CD4-positive, alpha-beta T cell treated with Interleukin-6 at 100 ng/mL for 8 hours (primary cell): ENCODE measurements at places on chromosomes 4 and X.

DNA sequence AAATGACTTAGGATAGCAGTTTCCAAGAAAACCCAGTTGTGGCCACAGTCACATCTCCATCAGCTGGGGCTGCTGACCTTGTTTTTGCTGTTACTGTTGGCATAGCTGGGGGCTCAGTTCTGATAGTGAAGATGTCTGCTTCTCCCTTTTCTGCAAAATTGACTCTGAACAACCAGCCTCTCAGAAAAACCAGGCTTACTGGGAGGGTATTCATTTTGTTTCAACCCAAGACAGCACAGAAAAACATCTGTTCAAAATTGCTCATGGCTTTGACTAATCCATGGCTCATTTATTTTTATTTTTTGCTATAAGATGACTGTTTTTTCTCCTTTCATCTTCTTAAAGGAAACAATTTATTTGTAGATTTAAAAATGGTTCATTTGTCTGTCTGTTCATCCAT lies 53.1 kb downstream of the RASL11B start:
- DNase-seq: no peak

- no peak for DNase-seq
These were observed 413.8 kb downstream of the FAT4 start for GRCh38 chr4:125728568-125728967.

DNA sequence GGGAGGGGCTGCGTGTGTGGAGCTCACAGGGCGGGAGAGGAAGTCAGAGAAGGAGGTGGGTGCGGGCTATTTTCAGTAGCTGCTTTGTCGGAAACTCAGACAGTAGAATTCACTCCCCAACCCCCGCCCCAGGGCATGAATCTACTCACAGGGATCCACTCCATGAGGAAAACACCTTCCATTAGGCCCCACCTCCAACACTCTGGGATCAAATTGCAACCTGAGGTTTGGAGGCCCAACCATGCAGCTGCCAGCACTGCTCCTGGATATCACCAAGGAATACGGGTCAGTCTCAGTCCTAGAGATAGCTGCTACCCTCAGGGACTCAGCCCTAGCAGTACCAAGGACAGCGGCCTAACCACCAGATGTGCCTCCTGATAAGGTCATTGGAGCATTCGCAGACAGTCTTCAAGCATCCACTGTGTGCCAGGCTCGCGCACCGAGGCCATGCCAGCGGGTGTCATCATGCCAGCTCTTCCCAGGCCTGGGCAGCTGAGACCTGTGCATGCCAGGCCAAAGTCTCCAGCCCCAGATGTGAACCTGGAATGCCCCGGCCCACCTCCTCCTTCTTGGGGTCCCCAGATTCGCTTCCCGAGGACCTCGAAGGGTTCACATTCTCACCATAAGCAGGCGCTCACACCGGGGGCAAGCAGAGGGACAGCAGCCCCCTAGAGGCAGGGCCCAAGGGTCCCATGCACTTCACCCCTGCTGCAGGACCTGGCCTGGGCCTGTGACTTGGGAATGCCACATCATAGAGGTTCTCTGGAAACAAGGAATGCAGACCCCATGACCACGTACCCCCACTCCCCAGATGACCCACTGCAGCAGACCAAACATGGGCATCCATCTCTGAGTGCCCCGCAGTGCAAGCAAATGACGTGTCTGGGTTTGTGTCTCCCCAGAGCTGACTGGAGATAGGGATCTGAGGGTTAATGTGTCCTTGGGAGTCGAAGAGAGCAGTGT lies 102.3 kb downstream of the ADRA2C start:
- no peak for DNase-seq

GRCh38 chr4:146095091-146095690 lies 80.3 kb upstream of the LSM6 start:
- no peak for DNase-seq

DNA sequence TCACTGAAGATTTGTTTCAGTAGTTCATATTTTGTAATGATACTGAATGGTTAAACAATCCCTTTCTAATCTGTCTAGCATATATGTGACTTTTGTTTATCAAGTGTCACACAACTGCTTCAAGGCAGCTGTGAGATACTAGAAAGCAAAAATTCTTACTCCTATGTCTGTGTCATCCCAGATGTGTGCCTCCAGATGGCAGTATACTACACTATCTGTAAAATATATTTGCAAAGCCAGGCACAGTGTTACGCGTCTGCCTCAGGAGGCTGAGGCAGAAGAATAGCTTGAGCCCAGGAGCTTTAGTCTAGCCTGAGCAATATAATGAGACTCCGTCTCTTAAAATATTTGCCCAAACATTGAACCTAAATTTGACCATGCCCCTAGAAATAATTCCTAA lies 4.0 kb downstream of the NUDT10 start:
- peak; percentile 37 for DNase-seq

GRCh38 chrX:9758021-9758638 lies 7.5 kb downstream of the GPR143 start:
- no peak for DNase-seq

- peak; percentile 46 for DNase-seq
These were observed 12.4 kb upstream of the NFXL1 start for GRCh38 chr4:47926667-47927258.

DNA sequence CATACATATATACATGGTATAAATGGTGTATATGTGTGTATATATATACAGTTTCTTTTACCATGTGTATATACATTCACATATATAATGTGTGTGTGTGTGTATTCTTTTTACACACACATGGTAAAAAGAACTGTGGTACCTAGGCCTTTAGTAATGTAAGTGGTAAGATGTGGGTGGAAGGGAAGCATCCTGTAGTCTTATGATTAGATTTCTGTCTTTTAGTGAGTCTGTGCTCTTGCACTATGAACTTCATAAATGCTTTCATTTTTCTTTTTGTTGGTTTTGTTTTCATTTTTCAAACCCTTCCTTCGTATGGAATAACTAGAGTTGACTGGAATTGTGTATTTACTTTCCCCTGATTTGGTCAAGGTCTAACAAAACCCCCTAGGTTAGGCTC lies 12.1 kb downstream of the PABPC4L start:
- DNase-seq: no peak

GRCh38 chrX:51332188-51332942 lies at the start of gene NUDT10:
TSS of gene NUDT10 (plus strand) at chrX:51332822. CDS start at chrX:51332966, 144 bp downstream.
- DNase-seq: no peak

- DNase-seq: no peak
These were observed 404.0 kb upstream of the F9 start for GRCh38 chrX:139126493-139126892.

- DNase-seq: no peak
These were observed 4.5 kb upstream of the PDGFC start for GRCh38 chr4:156976147-156976546.

DNA sequence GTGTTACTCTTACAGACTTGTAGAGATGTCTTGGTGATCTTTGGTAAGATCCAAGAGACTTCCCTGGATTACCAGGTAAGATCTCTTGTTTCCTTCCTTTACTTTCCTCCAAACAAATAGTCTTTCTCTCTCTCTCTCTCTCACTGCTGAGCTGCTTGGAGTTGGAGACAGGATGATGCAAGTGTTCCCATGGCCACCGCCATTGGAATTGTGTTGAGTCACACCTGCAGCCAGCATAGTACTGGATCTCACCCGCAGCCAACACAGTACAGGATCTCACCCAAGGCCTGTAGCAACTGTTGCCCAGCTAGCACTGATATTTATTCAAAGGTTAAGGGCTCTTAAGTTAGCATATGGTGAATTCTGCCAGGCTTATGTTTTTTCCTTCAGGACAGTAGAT lies 1080.9 kb downstream of the FAT4 start:
- no peak for DNase-seq

- no peak for DNase-seq
These were observed 51.5 kb downstream of the TMEM165 start for GRCh38 chr4:55447108-55447708.

DNA sequence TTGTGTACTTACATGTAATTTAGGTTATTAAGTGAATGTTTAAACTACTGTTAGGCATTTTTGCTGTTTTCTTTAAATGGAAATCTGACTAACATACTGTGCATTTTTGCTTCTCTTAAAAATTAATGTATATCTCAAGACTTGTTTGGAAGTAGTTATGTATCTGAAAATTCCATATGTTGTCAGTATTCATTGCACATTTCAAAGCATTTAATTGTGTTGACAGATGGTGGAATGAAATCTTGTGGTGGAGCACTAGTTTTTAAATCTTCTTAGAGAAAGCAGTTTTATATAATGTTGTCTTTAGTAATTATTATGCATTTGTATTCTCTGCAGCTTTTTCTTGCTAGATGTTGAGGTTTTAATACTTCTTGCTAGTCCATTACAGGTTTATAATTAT lies 71.5 kb upstream of the MSANTD1 start:
- DNase-seq: no peak

DNA sequence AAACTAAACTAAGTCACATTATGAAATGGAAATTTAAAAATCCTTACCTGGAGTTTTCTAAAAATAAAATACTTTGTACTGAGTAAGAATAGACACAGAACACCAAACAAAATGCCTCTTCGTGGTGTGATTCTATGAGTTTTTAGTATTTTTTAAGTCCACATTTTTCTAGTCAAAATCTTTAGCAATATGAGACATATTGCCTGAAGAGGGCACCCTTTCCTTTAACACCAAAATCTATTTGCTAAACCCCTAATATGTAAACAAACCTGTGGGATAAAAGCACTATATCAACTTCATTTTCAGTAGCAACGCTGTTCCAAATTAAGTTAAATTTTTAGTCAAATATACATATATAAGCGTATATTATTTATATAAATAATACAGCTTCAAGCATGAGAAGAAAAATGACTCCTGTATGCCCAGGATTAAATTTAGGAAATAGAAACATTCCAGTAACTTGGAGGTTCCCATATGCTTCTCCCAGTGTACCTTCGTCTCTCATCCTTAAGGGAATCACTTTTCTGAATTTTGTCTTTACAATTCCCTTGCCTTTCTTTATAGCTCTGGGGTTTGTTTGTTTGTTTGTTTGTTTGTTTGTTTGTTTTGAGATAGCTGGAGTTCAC lies 23.0 kb upstream of the PGM2 start:
- peak; percentile 57 for DNase-seq

DNA sequence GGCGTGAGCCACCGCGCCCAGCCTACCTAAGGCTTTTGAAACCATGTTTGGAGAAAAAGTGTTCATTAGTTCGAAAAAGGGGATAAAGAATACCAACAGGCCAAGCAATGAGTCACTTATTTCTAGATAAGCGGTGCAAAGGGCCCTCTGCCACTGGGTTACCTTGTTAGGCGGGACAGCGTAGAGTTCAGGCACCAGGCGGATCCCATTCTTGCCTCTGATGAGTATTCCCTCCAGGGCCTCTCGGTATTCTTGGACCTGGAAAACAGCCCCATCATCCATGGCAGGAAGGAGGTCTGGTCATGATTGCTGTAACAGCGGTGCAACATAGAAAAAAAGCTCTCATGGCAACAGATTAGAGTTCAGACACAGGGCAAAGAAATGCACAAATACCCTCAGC lies 48.0 kb downstream of the PHKA2 start:
- DNase-seq: no peak

DNA sequence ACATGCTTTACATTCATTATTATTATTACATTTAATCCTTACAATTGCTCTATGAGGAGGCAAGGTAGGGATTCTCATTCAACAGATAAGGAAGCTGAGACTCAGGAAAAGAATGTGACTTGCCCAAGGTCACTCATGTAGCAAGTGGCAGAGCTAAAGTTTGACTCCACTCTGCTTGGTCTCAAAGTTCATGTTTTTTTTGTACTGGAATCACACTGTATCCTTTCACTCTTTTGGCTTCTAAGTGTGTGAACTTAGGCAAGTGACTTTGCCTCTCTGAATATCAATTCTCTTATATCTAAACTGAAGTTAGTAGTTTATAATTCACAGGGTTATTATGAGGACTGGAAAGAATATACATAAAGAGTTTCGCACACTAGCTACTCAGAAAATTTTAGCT lies 247.9 kb upstream of the AR start:
- DNase-seq: no peak

DNA sequence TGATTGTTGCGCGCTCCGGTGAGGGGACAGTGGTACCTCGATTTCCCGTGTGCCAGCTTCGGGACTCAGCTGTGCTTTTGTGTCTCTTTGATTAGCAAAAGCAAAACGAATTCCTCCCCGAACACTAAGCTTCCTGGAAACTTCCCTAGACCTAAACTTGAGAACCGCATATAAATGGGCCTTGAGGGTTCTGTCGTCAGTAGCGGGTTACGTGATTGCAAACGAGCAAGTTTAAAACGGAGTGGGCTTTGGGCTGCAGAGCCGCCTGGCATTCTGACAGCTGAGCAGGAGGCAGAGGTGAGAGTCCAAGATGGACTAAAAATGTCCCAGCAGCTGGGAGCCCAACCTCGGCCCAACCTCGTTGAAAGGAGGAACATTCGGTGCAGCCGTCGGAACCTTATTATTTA lies 1.2 kb upstream of the TAPT1 start:
- peak; percentile 3 for DNase-seq

DNA sequence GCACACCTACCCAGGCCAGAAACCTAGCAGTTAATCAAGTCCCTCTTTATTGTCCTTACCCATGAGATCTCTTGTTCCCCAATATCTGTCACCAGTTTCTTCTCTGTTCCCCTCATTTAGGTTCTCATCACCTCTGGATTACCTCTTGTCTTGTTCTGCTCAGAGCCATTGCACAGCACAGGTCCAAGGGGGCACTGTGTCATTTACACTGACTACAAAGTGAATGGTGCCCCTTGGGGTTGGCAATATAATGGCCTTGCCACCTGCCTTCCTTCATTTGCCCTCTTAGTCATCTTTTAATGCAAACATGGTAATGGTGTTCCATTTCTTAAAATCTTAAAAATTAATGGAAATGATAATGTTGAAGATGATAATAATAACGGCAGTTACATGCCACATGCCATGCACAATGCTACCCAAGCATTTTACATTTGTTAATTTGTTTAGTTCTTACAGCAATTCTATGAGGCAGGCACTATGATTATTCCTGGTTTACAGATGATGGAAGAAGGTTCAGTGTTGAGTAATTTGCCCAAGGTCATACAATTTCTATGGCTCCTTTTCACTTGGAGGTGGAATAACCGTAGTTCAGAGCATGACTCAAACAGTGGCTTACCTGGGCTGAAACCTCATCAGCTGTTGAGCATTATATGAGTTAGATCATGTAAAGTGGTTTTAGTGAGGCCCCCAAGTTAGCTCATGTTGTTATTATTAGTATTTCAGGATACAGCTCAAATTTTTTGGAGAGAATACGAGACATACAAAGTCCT lies 117.9 kb downstream of the RASL11B start:
- no peak for DNase-seq

GRCh38 chr4:80446248-80446647 lies 110.7 kb downstream of the CFAP299 start:
- no peak for DNase-seq

GRCh38 chrX:118148737-118149136 lies 32.1 kb upstream of the KLHL13 start:
- no peak for DNase-seq

- DNase-seq: no peak
These were observed 18.6 kb downstream of the ACSL4 start for GRCh38 chrX:109714340-109714958.

DNA sequence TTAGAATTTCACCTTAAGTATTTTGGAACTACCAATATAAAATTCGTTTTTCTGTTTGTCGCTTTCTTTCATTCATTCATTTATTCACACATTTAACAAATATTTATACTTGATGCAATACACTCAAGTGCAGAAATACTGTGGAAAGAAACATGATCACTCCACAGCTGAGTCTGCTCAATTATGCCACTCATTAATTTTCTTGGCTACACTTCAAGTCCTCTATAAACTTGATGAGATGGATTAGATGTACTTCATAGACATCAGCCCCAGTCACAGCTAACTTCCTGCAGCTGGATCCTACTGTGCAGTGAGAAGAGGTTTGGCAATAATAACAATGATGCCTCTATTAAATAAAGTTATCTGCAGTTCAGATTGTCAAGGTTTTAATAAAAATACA lies 208.1 kb downstream of the PDGFC start:
- DNase-seq: no peak
